ENCODE measurements at places on chromosomes 2 and 18.

DNA sequence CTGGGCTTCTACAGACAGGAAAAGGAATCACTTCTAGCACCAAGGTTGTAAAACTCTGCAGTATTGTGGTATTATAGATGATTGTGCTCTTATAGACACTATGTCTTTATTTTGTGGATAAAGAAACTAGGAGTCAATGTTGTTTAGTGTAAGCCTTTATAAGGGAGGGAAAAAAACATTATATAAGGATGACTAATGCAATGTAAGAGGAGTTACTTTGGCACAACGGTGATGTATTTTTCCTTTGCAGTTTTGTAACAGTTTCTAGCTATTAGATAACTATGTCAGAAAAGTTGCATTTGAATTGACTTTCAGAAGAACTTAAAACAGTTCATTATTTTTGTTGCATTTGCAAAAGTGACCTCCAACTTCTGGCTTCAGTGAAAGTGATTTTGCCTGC, 545.4 kb downstream of the CCDC85A start:
- DNase-seq, result no peak

- no peak for DNase-seq
These were observed 52.4 kb upstream of the PPM1B start for GRCh38 chr2:44116319-44116718.

DNA sequence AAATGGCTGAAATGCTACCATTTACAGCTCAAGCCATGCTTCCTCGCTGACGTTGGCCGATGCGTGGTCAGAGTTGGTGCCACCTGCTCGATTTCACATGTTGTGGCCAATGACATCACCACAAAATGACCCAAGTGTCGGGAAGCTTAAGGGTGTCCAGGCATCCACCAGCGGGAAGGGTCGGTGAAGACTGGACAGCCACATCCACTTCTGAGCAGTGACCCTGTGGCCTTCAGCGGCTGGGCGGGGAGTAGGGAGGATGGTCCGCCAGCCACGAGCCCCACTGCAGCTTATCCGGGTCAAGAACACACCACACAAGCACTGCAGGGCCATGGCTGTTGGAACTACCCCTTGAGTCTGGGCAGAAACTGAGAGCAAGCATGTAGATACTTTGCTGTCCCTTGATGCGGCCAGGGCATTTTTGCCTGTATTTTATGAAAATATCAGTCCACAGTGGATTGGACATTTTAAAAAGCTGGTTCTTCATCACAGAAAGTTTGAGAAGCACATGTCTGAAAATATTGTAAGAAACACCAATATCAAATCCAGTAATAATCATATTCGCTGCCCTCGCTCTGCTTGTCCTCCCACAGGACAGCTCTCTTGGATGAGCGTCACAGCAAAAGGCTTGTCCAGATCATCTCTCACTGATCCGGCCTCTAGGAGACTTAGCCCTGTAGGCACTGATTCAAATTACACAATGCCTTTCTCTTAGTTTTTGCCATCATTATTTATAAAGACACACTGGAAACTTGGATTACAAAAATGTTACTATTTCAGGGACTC, 174.0 kb downstream of the TWIST2 start:
- DNase-seq, result no peak

DNA sequence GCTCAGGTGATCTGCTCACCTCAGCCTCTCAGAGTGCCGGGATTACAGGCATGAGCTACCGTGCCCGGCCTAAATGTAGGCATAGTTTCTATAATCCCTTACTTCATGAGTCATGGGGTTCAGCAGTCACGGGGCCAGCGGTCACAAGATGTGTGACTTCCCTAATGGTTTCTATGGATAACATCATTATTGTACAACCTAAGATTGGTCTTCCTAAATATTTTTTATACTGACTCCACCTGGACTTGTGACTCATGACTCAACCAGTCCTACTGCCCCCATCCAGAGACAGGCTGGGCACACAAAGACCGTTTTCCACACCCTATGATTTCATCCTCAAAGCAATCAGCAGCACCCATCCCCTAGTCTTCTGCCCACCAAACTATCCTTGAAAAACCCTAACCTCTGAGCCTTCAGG, 15.9 kb downstream of the FAM210A start:
- DNase-seq, result no peak

DNA sequence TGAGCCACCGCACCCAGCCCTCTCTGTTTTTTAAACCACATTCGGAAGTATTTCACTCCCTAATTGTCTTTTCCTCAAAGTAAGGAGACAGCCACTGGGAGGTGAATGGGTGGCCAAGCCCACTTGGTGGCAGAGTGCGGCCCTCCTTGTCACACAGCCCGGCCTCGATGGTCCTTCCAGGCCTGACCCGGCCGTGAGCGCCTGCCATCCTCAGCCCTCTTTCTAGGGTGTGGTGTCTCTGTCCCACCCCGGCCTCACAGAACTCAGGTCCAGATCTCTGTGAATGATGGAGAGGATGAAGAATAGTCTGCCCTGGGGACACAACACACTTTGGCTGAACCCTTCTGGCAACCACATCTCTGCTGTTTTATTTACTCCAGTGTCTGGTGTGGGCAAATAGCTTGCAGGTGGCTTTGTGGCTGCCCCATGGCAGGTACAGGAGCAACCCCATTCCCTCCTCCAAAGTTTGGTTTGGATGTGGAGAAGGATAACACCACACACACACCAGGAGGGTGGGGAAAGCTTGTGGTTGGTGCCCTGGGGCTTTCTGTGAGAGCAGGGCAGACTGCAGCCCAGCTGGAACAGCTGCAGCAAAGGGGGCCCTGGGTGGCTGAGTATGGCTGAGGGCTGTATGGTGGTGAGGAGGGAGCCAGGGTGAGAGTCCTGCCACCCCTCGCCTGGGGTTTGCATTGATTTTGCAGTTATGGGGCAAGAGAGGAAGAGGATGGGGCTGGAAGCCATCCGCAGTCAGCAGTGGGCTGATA, 88.6 kb downstream of the FAM168B start:
- no peak for DNase-seq

- no peak for DNase-seq
These were observed 7.7 kb downstream of the RASGRP3 start for GRCh38 chr2:33484042-33484621.

DNA sequence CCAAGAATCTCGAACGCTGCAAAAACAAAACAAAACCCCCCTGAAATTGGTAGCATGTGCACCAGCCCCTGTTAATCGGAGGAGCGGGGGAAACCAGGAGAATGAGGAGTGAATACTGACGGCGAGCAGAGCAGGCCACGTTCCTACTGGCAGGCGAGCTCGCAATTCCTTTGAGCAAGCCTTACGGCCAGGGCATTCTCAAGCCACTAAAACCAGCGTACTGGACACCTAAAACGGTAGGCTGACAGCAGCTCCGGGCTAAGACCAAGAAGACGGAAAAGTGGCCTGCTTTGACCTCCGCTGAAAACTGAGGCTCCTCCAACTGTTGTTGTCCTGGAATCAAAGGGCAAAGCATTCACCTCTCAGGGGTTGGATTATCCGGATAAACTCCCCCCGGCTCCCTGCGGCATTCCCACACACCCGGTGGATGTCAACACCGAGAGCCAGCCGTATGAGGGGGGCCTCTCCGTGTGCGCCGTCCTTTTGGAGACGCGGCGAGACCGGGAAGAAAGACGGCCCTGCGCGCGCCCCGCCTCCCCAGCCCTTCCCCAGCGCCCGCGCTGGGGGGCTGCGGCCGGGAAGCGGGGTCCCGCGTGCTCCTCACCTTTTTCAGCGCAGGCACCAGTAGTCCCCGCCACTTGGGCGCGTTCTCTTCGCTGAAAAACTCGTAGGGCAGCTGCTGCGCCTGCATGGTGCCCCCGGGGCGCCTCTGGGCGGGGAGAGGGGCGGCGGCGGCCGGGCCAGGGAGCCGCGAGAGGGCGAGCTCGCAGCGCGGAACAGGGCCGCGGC, 925 bp downstream of the SOS1 start:
- peak; percentile 83 for DNase-seq

Data from GM13976 (cell line).